ENCODE measurements at places on chromosomes 12 and 14.

- peak within 1 kb of the TSS; percentile 62 for H3K4me3 ChIP-seq
- peaks cover 93% of the 10 kb centered on the region for H3K27me3 ChIP-seq
- H3K27ac ChIP-seq = no peak within 1 kb of the TSS
- DNase-seq = no peak
These were observed at the start of gene TMEM30B for GRCh38 chr14:61281186-61281947. TSS of gene TMEM30B (minus strand) at chr14:61281338. CDS start at chr14:61281147, 191 bp downstream.

DNA sequence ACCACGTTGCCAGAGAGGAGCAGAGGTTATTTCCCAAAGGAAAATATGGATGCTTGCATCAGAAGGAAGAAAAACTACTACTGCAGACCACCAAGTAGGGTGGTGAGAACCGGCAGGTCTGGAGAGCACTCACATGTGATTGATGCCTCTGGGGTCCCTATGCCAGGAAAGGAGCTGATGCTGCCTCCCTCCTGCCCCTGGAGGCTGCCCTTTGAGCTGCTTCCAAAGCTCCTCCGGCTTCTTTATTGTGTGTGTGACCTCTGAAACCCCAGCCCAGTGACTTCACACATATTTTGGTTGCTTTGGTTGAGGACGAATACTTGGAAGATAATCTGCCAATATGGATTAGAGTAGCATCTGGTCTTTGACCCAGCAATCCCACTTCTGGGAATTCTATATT is 133.4 kb downstream of the AACS start:
- H3K4me3 ChIP-seq = no peak overlapping the region
- H3K4me1 ChIP-seq = peaks cover 28% of the 10 kb centered on the region
- H3K36me3 ChIP-seq = no peaks in the 10 kb centered on the region
- H3K27ac ChIP-seq = no peak overlapping the region
- H3K27me3 ChIP-seq = peaks cover 21% of the 10 kb centered on the region
- no peak for DNase-seq

DNA sequence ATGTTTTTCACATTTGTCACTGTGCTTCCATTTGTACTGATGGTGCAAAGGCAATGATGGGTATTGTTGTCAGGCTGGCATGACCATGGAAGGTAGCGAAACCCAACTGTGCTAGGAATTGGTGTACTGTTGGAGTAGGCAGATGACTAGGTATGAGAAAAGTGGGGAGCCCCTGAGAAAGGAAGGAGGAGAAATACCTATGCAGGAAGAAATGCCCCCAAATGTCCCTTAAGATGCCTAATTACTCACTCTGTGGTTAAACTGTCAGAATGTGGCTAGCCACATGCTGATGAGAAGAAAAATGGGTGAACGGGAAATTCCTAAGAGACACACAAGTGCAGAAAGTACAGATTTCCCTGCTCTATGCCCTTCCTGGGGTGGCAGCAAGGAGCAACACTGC is 339.1 kb downstream of the TMEM132D start:
- no peaks in the 10 kb centered on the region for H3K4me1 ChIP-seq
- H3K27me3 ChIP-seq = peaks cover 4% of the 10 kb centered on the region
- no peak overlapping the region for H3K4me3 ChIP-seq
- H3K27ac ChIP-seq = no peak overlapping the region
- no peak for DNase-seq

DNA sequence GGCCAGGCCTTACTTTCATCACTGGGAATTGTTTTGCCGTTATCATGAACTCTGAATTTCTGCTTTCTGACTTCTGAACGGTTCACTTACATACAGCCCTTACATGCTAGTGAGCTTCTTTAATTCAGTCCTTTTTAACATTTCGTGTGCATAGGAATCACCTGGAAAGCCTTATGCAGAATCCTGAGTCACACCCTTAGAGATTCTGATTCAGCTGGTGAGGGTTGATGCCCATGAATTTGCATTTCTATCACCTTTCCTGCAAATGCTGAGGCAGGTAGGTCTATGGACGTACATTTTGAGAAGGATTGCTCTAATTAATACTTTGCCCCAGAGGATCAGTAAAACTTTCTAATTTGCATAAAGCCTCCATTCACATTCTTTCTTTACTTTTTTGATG is 44.0 kb downstream of the PPHLN1 start:
- no peak for DNase-seq
- H3K36me3 ChIP-seq = peaks cover 4% of the 10 kb centered on the region
- H3K27ac ChIP-seq = no peak overlapping the region
- H3K4me3 ChIP-seq = no peak overlapping the region
- H3K27me3 ChIP-seq = no peaks in the 10 kb centered on the region

GRCh38 chr14:60485598-60486251 is at the start of gene C14orf39:
TSS of gene C14orf39 (minus strand) at chr14:60486063. CDS start at chr14:60485078, 985 bp downstream.
- peak within 1 kb of the TSS; percentile 78 for H3K27ac ChIP-seq
- H3K4me1 ChIP-seq = peaks cover 5% of the 10 kb centered on the region
- peak; percentile 45 for DNase-seq
